SHP77 (cell line): ENCODE measurements at places on chromosomes 12 and 14.
A peak's percentile ranks its signal among the peaks of the same experiment; 100 is the strongest.

DNA sequence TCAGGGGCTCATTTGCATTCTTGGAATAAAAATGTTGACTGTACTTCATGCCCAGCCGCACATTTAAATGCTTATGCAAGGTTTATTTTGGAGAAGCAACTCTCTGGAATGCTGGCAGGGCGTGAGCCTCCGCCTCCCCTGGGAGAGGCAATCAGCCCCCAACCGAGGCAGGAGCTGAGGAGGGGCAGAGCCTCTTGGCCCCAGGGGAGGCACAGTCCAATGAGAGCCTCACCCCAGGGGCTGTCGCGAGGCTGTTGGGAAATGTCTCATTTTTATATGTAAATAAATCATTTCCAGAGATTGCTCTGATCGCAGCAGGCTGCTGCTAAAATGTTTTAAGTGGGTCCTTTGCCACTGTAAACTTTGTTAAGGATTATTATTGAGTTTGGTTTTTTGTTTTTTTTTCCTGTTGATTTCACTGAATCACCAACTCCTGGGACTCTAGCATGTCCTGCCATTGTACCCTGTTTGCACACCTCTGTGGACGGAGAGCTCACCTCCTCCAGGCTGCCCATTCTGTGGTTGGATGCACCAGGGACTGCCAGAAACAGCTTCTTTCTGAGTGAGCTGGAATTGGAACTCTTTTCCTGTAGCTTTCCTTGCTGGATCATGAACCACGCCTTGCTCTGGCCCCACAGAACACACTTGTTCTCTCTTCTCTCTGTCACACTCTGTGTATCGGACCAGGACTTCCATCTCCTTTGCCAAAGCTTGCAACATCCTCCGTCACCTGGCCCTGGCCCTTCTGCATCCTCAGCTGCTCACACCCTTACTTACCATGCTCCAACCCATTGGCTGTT is 46.9 kb upstream of the FAM181A start:
- DNase-seq, result no peak

GRCh38 chr12:26126340-26127284 is 1.8 kb upstream of the BHLHE41 start:
- peak; percentile 88 for DNase-seq

- no peak for DNase-seq
Measured at GRCh38 chr12:15928870-15929571, 17.9 kb downstream of the DERA start.

- DNase-seq, result no peak
Measured at GRCh38 chr12:130922511-130922953, 31.2 kb upstream of the ADGRD1 start.

DNA sequence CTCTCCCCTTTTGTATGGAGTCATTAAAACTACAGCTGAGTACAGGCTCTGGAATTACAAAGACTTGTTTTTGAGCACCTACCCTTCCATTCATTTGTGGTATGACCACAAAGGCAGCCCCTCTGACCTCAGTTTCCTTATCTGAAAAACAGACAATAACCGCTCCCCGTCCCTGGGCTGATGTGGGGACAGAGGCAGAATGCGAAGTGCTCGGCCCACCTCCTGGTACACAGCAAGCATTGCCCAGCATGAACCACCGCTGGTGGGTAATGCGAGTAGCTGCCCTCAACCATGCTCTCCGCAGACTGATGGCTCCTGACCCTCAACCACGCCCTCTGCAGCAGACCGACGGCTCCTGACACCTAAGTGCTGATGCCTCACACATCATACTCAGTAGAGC is 22.4 kb downstream of the P2RX2 start:
- DNase-seq, result no peak

- DNase-seq, result no peak
Measured at GRCh38 chr14:36383767-36384431, 63.5 kb upstream of the MBIP start.

GRCh38 chr12:58563621-58564020 is 356.7 kb downstream of the LRIG3 start:
- DNase-seq, result no peak

DNA sequence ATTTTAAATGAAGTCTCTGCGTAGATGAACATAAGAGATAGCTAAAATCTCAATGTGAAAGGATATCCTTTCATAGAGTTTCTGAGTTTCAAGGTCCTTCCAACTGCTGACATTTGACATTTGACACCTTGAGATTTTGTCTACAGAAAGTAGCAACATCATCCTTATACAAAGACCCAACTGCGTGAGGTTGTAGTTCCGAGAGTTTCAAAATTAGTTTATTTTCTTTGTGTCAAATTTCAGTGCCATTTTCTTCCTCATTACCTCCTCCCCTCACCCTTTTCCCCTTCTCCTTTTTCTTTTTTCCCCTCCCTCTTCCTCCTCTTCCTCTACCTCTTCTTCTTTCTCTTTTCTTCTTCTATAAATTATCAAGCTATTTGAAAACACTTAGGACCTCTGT is 26.9 kb upstream of the BATF start:
- DNase-seq, result no peak
